ENCODE measurements at places on chromosomes 2 and 18.

DNA sequence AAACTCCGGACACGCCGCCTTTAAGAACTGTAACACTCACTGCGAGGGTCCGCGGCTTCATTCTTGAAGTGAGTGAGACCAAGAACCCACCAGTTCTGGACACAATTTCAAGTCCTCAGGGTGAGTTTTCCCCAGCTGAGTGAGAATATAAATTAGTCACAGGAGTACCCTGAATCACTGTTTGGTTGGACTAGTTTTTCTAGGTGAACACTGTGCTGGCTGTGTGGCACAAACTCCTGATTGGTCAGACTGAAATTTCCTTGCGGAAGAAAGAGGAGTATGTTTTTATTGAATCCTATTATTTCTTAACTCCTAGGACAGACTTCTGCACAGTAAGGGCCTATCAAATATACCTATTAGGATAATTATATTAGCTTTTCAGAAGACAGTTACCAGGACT lies 288.1 kb upstream of the UBE2E3 start:
- DNase-seq, result no peak

DNA sequence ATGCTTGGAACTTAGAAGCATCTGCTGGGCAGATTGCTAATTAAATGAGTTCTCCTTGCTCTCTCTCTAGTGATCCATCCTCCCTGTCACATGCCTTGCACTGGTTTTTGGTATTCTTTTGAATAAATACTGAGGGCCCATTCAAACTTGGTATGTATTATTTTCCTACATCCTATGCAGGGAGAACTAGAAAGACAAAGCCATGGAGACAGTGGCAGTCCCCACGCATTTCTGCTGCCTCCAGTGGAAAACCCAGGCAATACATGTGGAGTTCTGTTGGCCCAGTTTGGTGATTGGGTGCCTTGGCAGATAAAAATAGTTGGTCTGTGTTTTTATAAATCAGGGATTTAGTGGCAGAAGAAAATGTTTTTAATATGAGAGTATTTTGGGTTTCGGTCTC lies 68.7 kb downstream of the DIS3L2 start:
- DNase-seq, result no peak

- no peak for DNase-seq
Measured at GRCh38 chr2:18519914-18520450, 40.5 kb downstream of the RDH14 start.

DNA sequence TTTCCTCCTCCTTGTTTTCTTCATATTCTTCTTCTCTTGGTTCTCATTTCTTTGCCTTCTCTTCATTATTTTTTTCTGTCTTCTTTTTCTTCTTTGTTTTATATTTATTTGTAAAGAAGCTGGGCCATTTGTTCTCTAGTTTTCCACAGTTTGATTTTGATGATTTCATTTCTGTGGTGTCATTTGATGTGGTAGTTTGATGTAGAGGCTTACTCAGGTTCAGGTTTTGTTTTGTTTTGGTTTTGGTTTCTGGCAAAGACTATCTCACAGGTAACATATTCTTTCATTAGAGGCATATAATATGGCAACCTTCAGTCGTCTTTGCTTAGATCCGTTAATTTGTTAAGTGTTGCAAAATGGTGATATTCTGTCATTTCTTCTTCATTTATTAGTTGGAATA lies 75.3 kb downstream of the BABAM2 start:
- DNase-seq, result no peak

DNA sequence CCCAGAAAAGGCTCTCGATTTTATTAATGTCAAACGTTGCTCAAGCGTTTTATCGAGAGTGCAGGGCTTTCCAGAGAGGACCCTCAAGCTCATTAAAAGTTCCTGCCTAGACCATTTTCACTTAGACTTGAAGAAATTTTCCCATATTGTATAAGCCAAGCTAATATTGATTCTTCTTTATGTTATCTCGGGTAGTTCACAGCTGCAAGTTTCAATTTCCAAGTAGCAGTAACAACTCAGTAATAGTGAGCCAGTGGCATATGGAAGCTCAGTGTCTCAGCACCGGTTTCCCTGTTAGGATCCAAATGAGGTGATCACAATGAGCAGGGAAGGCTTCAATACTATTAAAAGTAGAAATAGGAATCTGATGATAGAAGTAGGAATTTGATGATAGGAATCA lies 274.5 kb downstream of the TMX3 start:
- DNase-seq, result no peak

DNA sequence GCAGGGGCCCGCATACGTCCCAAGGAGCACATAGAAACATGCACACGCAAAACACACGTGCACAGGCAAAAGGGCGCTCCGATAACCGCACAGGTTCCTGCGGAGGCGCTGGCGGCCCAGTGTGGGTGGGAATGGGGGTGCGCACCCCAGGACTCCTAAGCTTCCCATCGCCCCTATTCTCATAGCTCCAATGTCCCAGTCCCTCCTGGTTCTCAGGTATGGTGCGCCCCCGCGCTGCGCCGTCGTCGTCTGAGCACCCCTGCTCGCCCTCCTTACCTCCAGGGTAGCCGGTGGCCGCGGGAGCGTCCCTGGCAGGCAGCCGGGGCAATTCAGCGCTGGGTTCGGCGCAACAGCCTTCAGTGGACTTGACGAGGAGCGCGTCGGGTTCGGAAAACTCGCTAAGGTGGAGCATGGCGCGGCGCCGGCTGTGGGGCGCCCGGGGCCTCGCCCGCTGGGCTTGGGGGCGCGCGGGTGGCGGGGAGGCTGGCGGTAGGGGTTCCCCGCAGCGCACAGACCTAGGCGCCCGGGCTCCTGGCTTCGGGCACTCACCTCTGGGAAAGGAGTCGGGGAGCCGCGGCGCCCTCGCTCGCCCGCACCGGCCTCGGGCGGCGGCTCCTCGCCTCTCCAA lies 328 bp downstream of the EGR4 start:
- peak; percentile 46 for DNase-seq

GRCh38 chr2:69022548-69022947 lies 9.6 kb downstream of the ANTXR1 start:
- DNase-seq, result no peak

GRCh38 chr2:38065502-38066135 lies 10.3 kb downstream of the CYP1B1 start:
- no peak for DNase-seq

GRCh38 chr2:82023710-82024109 lies 1719.2 kb upstream of the LRRTM1 start:
- DNase-seq, result peak; percentile 12

GRCh38 chr2:62774555-62775366 lies 69.2 kb downstream of the EHBP1 start:
- peak; percentile 55 for DNase-seq

DNA sequence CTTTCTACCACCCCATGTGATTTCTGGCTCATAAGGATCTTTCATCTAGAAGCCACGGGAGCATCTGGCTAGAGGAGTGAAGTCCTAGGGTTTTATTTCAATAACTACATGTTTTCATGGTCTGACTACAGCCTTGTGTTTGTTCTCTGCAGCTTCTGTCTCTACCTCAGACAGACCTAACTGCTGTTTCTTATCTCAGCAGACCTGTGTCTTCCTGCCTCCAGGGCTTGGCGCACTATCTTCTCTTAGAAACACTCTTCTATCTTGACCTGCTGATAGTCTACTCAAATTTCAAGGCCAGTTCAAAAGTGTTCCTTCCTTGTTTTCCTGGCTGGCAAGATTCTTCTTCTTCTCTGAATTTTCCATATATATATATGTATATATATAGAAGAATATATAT lies 11.0 kb upstream of the TRIB2 start:
- no peak for DNase-seq

DNA sequence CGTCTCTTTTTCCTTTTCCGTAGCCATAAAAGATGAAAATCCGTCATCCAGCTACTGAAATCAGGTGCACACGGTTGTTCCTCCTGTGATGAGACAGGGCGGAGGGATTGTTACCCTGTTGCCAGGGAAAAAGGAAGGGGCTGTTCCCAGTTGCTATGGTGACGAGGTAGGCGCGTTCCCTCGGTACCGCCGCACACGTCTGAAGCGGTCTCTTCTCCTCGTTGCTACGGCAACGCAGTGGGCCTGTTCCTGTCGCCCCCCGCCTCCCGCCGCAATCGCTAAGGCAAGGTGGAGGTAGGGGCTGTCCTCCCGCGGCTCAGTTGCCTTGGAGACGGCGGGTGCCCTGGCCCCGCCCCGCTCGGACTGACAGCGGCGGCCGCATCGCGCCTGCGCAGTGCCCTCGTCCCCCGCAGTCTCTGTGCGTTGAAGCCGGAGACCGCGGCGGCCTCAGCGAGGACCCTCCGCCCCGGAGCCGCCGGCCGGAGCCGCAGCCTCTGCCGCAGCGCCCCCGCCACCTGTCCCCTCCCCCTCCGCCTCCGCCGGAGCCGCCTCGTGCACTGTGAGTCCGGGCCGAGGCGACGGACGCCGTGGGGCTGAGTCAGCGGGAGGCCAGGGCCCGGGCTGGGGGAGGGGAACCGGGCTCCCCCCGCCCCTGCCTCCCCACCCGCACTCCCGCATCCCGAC lies at the start of gene MAPRE3:
Gene MAPRE3, plus strand, starts transcription at position 394 of the 684 bp plus-strand sequence. CDS start 51,582 bp downstream, outside the sequence.
- DNase-seq, result peak; percentile 74

GRCh38 chr2:119369845-119370244 lies 3.1 kb downstream of the DBI start:
- DNase-seq, result no peak

- no peak for DNase-seq
Measured at GRCh38 chr18:77030201-77030600, 102.4 kb downstream of the MBP start.

DNA sequence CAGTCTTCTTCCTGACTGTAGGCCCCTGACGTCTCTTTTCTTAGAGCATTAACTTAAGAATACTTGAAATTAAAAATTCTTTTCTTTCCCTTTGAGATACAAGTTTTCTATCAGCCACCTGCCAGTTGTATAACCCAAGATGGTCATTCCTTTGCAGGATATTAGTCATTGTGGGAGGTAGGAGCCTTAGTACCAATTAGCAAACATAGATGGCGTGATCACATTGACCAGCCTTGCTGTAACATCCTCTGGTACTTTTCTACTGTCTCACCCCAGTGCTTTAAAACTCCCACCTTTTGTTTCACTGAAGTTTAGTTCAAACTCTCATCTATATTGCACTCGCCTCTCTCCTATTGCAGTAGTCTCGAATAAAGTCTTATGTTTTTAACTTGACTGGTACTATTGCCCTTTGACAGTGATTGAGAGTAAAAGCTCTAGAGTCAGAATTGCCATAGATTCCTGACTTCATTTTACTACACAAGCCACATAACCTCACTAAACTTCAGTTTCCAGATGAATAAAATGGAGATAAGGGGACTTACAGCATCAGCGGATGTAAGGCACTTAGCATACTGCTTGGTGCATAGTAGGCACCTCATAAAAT lies 74.1 kb downstream of the VRK2 start:
- DNase-seq, result no peak

DNA sequence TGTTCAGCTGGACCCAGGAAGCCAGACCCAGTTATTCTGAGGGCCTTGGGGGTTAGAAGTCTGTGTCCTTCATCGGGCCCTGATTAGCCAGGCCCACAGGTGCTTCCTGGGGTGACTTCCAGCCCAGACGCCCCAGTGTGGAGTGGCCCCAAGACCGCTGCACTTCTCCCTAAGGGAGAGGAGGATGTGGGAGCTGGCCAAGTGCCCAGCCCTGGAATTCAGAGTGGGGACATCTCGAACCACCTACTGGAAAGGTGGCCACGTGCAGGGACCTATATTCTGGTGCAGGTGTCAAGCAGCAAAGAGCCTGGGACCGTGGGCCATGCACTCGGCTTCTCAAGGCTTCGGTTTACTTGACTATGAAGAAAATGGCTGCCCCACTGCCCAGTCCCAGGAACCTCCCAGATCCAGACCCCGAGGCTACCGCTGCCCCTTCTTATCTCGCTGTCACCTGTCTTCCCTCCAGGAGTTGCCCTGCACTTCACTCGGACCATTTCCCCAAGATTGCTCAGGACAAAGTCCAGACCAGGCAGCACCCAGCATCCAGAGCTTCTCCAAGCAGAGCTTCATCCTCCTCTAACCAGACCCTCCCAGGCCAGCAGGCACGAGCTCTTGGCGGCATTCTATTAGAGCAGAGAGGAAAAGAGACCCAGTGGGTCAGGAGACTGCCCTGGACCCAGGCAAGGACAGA lies 142.8 kb upstream of the ID2 start:
- no peak for DNase-seq

DNA sequence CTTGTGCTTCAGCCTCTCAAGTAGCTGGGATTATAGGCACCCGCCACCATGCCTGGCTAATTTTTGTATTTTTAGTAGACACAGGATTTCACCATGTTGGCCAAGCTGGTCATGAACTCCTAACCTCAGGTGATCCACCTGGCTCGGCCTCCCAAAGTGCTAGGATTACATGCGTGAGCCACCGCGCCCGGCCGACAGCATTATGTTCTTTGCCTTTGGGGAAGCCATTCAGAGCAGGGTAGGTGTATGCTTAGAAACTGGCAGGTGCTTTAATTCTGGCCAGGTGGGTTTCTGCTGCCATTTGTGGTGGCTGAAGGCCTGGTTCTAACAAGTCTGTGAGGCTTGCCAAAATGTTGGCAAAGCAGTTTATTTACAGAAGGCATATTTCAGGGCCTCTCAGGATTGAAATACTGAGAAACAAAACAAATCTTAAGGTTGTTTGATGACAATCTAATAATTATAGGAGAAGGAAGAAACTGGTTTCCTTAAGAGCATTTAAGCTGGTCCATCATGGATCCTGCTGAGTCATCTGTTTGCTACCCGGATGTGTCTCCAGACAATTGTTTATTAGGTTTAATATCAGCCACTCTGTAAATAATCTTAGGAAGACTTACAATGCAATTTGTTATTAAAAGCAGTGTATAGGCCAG lies 16.0 kb downstream of the SLC20A1 start:
- no peak for DNase-seq

GRCh38 chr18:39329496-39330275 lies 1764.1 kb upstream of the CELF4 start:
- no peak for DNase-seq

Measured in SW480 (cell line).